Daoy (cell line): ENCODE measurements at places on chromosomes 16 and 17.

DNA sequence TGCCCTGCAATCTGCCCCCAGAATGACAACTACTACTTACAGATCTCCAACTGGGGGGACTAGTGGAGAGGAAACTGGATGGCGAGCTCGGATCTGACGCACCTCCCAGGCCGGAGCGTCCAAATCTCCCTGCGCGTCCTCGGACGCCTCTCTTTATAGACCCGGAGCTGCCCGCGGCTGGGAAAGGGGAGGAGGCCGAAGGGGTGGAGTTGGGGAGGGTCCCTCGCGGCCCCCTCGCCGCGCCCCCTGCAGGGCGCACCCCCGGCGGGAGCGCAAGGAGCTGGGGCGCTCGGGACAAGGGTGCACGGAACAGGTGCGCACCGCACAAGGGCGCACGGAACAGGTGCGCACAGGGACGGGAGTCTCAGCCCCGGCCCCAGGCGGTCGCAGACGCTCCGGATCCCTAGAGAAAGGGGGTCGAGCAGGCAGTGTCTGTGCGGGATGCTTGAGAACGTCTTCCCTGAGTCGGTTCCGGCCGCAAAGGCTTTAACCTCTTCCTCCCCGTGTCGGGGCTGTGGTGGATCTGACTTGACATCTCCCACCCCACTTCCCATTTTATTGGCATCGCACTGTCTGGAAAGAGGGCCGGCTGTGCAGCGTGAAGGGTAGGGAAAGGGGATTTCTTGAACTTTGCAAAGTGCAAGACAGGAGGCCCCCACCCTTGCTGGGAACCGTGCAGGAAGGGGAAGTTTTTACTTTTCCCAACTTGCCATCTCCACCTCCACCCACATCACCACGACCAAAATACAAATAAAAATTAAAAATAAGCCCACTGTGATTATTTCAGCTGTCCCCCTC is at the start of gene MYH11:
MYH11 (minus strand) TSS at position 128 of the 798 bp plus-strand sequence. CDS start 18,776 bp downstream, outside the sequence.
- DNase-seq = no peak

GRCh38 chr17:65147955-65148354 is 10.8 kb downstream of the RGS9 start:
- DNase-seq = no peak

DNA sequence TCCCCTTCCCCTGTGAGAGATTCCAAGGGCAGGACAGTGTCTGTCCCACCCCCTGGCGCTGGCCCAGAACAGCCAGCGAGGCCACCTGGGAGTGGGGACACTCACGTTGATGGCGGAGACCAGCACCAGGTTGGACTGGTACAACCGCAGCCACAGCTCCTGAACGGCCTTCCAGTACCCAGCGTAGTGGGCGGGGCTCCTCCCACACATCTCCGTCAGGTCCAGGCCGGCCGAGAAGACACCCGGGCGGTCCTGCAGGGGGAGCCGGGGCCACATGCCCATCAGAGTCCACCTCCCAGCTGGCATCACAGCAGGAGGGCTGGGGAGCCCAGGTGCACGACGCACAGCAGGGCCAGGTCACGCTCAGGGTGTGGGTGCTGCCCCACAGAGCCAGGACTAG is 7.1 kb downstream of the ECI1 start:
- DNase-seq = no peak

DNA sequence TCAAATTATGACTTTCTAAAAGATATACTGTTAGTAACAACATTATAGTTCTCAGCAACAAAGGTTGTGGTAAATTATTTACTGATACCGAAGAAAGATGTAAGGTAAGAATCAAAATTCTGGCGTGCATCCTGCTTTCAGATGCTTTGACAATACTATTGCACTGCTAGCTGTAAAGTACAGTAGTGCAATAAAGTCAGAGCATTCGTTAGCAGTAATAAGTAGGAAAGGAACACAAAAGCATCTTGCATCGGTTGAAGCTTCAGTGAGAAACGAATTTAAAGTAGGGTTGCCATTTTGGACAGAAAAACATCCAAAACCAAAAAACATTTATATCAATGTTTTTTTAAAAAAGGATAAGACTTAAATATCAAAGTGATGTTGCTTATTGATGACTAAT is 4.0 kb downstream of the SKA2 start:
- no peak for DNase-seq

DNA sequence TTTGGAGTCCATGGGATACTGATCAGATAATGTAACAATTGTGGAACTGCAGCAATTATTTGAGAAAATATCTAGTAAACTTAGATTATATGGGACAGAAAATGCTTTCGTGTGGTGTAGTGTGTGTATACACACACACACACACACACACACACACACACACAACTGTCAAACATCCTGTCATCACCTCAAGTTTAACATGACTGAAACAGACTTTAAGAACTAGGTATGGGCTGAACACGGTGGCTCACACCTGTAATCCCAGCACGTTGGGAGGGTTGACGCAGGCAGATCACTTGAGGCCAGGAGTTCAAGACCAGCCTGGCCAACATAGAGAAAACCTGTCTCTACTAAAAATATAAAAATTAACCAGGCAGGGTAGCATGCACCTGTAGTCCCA is 544 bp upstream of the EVI2A start:
- DNase-seq = no peak

DNA sequence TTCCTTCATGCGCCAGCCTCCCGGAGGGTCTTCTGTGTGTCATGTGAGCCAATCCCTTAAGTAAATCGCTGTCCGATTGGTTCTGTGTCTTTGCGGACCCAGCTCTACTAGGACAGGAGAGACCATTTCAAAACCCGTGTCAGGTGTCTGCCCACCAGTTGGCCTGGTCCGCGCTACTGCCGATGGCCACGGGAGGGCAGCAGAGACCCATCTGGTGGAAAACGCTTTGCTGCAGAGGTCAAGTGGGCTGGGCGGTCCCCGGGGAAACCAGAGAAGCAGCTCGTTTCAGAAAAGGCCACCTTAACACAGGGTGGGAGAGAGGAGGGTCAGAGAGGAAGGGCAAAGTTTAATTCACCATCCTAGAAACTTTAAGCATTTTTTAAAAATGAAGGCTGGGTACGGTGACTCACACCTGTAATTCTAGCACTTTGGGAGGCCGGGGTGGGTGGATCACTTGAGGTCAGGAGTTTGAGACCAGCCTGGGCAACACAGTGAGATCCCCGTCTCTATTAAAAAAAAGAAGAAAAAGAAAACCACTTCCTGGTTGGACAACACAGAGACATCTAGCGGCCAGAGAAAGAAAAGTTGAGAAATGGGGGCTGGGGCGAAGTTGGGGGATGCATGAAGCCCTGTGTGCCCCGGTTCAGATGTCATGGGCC is 2.8 kb upstream of the CIBAR2 start:
- DNase-seq = peak; percentile 85

DNA sequence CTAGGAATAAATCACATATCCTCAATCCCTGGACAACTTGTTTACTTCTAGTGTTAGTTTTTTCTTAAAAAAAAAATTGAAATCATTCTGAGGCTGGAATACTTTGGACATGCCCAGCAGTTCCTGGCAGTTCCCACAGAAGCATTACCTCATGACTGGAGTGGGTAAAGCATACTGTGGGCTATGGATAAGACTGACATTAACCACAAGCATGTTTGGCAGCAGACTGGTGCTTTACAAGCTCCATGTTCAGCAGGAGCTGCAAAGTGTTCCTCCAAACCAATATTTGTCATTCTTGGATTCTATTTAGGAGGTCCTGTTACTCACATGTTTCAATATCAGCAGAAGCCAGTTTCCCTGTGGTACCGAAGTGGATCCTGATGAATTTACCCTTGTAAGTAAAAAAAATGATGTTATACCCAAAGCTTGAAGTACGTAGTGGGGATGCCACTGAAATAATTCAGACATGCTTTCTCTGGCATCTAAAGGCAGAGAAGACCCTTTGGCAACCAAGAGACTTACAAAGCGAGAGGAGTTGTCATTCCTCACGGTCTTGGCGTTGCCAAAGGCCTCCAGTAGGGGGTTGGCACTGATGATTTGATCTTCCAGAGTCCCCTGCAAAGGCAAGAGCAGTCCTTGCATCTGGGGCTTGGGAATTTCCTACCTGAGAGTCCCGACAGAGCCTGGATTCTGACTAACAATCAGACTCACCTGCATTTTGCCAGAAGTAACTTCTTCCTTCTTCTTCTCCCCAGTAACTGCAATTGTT is 4.9 kb downstream of the MYH1 start:
- DNase-seq = peak; percentile 61

- no peak for DNase-seq
These were observed 362.5 kb downstream of the CA10 start for GRCh38 chr17:51796026-51796425.

- DNase-seq = no peak
These were observed 7.2 kb downstream of the TP53I13 start for GRCh38 chr17:29575511-29576213.

DNA sequence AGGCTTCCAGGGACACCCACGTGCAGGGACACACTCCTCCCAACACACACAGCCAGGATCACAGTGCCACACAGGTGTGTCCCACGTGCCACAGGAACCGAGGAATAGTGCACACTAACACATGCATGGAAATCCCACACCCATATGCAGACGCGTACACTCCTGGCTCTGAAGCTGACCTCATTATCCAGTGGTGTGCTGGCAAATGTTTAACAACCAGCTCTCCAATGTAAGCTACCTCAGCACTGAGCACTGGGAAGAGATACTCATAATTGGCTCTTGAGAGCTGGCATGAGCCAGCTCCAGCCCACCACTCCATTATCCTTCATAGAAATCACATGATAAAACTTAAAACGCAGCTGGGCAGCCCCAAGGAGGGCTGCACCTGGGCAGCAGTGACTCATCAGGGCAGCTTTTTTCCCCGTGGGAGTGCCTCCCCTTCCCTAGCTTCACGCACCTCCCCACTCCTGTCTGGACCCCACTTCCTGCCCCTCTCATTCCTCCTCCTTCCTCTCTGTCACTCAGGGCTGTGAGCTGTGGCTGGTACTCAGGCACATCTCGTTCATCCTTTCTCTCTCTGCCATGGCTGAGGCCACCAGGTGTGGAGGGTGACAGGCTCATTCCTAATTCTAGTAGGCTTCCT is 14.9 kb upstream of the TBX21 start:
- peak; percentile 60 for DNase-seq

DNA sequence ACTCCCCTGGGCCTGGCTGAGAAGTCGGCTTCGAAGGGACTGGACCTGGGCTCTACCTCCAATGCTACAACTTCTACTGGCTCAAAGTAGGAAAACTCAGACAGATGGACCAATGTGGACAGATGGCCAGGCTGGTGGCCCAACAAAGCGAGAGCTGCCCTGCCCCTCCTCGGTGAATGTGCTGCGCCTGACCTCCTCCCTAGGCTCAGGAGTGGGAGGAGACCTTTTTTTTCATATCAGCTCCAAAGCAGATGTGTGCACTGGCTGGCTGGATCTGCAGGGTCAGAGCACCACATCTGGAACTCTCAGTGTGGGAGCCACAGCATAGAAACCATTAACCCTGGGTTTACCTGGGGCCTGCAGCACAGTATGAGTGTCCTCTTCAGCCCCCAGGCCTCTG is 20.8 kb downstream of the ATP6V0D1 start:
- DNase-seq = no peak

DNA sequence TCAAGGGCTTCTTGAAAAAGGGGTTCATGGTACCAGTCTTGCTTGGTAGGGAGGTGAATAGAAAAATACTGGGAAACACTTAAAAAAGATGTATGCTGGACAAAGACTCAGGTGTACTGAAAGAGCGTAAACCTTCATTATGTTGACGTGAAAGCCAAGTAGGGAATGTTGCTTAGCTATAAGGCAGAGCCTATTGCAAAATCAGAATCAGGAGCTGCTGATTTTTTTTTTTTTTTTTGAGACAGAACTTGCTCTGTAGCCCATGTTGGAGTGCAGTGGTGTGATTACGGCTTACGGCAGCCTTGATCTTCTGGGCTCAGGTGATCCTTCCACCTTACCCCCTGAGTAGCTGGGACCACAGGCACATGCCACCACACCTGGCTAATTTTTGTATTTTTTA is 3.9 kb downstream of the TMEM94 start:
- DNase-seq = no peak

DNA sequence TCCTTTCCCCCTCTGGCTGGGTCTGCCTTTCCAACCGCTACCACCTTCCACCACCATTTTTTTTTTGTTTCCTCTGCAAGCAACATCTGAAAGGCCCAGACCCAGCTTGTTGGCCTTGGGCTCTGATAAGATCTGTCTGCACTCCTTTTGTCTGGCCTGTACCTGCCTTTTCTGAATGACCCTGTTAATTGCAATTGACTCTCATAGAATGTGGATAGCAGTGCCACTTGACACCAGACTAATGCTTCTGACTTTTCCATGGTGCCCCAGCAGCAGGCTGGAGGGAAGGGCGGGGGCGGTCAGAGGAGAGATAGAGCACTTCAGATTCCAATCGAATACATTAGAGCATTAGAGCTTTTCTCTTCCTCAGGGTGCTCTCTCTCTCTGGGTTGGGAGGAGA is 538.9 kb downstream of the WWOX start:
- no peak for DNase-seq

GRCh38 chr17:61756561-61756960 is 106.8 kb downstream of the BRIP1 start:
- DNase-seq = no peak

DNA sequence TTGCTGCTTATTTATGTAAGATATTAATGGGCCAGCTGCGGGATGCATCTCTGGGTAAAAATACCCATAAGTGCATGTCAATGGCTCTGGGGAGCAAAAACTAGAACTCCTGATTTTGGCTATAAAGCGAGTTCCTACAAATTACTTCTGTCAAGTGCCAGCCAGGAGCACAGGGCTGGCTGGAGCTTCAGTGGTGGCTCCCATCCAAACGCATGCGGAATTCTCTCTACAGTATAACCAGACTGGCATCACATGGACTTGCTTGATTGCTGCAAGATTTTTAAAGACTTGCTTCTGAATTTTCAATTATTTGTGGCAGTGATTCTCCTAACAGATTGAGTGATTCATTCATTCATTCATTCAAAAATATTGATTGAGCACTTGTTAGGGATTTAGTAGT is 260.9 kb downstream of the PHKB start:
- no peak for DNase-seq

- DNase-seq = no peak
These were observed 557.9 kb upstream of the CDH11 start for GRCh38 chr16:65679785-65680184.

DNA sequence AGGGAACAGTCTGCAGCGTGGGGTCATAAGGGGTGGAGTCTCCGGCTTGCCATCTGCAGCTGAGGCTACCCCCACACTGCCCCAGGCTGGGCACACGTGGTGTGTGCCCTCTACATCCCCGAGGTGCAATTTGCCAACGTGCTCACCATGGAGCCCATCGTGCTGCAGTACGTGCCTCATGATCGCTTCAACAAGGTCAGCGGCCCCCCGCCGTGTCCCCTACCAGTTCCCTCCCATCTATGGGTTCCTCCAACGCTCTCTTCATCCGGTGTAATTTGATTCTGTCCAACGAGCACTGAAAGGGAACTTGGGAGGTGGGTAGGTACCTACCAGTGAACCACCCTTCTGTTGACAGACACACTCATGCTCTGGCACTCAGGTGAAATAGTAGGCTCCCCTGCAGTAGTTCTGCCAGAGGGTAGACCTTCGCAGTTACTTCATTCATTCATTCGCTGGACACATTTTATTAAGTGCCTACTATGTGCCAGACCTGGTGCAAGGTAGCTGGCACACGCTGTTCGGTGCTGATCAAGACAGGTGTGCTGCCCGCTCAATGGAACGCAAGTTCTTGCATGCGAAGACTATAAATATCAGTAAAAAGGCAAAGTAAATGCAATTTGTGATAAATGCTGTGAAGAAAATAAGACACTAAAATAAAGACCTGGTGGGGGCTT is 2.7 kb downstream of the MLLT6 start:
- DNase-seq = no peak

- DNase-seq = no peak
These were observed 1.1 kb upstream of the PKMYT1 start for GRCh38 chr16:2981177-2981898.

GRCh38 chr17:52156576-52157570 is 1.6 kb downstream of the CA10 start:
- DNase-seq = no peak

- peak; percentile 60 for DNase-seq
These were observed 5.7 kb downstream of the GRN start for GRCh38 chr17:44350733-44351226.
